Brain (organoid and tissue), 16 donors: ENCODE measurements at places on chromosomes 7 and 10. TPM values are rescaled to one million over a fixed set of nuclear protein-coding genes. Genes with fewer than 3 reads are reported as not detected.

DNA sequence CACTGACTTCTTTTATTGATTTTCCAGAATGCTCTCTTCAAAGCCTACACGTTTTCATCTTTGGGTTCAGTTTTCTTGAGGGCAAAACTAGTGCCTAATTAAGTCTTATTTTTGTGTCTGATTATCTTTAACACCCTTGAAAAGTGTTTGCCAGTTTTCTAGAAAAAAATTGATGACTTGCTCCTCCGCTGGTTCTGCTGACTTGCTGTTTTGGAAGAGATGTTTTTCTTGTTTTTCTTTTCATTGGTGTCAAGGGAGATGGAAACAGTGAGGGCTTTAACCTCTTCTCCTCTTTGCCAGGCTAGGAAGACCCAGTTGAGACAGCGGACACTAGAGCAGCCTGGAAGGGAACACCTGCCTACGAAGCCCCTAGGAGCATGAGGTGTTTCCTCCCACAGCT, 123.7 kb upstream of the EEPD1 start:
- no peak for DNase-seq

MBLAC1 gene
- polyA plus RNA-seq = 4.7 TPM

DNA sequence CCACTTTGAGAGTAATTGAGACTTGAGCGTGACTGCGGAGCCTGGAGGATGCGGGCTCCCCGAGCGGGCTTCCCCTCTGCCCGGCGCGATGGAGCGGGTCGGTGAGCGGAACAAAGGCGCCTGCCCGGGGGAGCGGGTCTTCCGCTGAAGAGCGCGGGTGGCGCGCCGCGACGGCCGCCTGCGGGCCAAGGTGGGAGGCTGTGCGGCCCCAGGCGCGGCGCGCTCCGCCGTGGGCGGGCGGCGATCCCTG, at the start of gene GALNT17:
Gene GALNT17, plus strand, starts transcription at position 18 of the 250 bp plus-strand sequence.
- DNase-seq = no peak

CPVL gene
- 9.4 TPM for polyA plus RNA-seq

STEAP4 gene
- polyA plus RNA-seq = 0.19 TPM

PLPP4 gene
- 4.6 TPM for polyA plus RNA-seq

GRCh38 chr10:71761105-71761511, 12.2 kb downstream of the VSIR start:
- no peak for DNase-seq

GRCh38 chr10:29266641-29267040, 22.2 kb upstream of the LYZL1 start:
- DNase-seq = peak; percentile 69

NPY4R gene
- polyA plus RNA-seq = not detected

DNA sequence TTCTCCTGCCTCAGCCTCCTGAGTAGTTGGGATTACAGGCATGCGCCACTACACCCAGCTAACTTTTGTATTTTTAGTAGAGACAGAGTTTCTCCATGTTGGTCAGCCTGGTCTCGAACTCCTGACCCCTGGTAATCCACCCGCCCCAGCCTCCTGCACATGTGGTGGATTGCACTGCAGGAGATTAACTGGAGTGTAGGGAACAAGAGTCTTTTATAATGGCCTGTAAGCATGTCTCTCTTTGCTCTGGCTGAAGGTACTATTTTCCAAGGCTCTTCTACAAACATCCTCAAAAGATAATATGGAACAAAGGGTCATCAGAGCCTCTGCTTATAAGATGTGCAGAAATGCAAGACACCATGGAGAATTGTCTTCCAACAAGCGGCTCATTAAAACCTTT, 3.2 kb downstream of the TOMM7 start:
- DNase-seq = no peak

- DNase-seq = no peak
Measured at GRCh38 chr7:107185716-107186115, 16.9 kb downstream of the HBP1 start.

DNA sequence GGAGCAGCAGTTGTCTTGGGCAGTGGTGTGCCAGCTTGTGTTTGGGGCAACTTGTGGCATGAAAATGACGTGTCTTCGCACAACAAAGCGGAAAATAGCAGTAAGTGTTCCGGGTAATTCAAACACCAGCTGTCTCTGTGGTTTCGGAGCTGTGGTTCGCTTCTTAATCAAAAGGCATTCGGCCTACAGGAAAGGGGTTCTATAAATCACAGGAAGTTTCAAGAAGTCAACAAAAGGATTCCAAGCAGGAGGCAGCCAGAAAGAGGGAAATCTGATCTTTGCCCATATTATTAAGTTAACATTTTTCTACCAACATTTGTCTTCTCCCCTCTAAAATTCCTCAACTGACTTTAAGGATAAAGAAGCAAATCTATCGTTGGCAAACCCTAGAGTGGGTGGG, 353.4 kb downstream of the FGFR2 start:
- no peak for DNase-seq

- DNase-seq = no peak
Measured at GRCh38 chr10:4242561-4243035, 457.6 kb upstream of the KLF6 start.

DNA sequence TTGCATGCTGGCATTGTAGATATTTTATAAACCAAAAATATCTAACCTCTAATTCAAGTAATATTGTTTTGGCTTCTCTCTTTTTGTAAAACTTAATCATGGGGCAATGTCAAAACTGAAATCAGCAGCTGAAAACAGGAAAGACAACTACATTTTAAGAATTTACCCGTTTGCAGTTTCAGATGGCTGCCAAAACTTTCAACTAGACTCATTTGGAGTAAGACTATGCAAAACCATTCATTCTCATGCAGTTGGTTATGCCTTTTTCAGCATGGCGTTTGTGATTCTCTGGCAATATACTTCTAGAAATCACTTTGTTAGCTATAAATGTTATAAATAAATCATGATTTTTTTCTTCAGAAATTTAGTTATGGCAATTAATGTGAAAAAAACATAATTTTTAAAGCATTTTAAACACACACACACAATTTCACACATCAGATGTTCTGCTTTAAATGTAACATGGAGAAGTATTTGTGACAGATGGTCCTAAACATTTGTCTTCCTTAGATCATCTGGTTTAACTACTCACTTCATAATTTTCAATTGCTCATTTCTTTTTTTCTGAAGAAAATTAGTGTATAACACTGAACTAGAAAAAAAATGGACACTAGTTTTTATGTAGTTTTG, 116.4 kb downstream of the ITGB8 start:
- DNase-seq = no peak

DNA sequence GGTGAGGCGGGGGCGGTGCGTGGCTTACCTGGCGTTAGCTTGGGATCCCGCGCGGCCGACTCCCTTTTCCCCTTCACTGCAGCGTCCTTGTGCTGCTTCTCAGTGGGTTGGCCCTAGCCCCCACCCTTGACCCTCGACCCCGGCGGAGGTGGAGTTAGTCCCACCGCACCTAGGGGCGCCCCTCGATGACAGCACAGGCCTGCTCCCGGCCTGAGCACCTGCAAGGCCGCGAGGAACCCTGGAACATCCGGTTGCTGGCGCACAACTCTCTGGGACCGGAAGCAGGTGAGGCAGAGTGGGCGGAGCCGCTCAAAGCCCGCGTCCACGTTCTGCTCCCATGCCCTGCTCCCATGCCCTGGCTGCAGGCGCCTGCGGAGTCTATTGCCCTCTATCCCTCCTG, 266.9 kb downstream of the USP6NL start:
- DNase-seq = no peak

- peak; percentile 67 for DNase-seq
Measured at GRCh38 chr7:69678494-69679187, 80.4 kb downstream of the AUTS2 start.

SPDYE1 gene
- not detected for polyA plus RNA-seq

GRCh38 chr10:95443636-95444035, 117.5 kb downstream of the SORBS1 start:
- DNase-seq = no peak
